ENCODE measurements at places on chromosomes 1 and 21. TPM values are rescaled to one million over a fixed set of nuclear protein-coding genes. Genes with fewer than 3 reads are reported as not detected.

The NFASC gene
- total RNA-seq = 1.8 TPM

The PLA2G2C gene
- not detected for total RNA-seq

The PLA2G2D gene
- not detected for total RNA-seq

The EXO1 gene
- 33.7 TPM for total RNA-seq

The EFCAB14 gene
- total RNA-seq = 28.7 TPM

The OR2T34 gene
- not detected for total RNA-seq

The LCE6A gene
- not detected for total RNA-seq

The SPRR2A gene
- total RNA-seq = not detected

The TOMM20 gene
- 129 TPM for total RNA-seq

The ARTN gene
- 0.23 TPM for total RNA-seq

The LRRC38 gene
- not detected for total RNA-seq

The PDE4B gene
- 16.7 TPM for total RNA-seq

The ZNF593OS gene
- total RNA-seq = not detected

The AADACL4 gene
- not detected for total RNA-seq

The CLDN19 gene
- not detected for total RNA-seq

The TTF2 gene
- total RNA-seq = 26.1 TPM

The CRNN gene
- not detected for total RNA-seq

The AMY1B gene
- total RNA-seq = not detected

The C1QC gene
- total RNA-seq = not detected

Measured in A549 treated with DMSO at 1 μM for 4 hours (cell line).